ENCODE measurements at places on chromosomes 4 and X.

DNA sequence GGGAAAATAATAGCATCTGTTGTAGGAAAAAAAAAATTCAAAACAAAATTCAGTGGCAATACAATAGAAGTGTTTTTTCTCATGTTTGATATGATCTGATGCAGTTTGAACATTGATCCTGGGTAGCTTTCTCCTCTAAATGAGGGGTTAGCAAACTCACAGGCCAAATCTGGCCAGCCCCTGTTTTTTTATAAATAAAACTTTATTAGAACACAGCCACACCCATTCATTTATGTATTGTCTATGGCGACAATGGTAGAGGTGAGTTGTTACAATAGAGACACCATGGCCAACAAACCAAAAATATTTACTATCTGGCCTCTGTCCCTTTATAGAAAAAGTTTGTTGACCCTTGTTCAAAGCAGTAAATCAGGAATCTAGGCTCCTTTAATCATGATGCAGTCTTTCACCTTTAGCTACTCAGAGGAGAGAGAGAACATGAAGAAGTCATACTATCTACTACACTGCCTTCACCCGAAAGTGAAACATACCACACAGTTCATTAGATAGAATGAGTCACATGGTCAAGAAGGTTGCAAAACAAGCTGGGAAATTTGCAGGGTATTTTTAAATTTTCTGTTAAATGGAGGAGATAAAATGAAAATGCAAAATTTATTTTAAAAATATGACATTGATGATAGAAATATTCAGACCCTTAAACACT is 186.6 kb upstream of the MAOA start:
- no peak for DNase-seq

DNA sequence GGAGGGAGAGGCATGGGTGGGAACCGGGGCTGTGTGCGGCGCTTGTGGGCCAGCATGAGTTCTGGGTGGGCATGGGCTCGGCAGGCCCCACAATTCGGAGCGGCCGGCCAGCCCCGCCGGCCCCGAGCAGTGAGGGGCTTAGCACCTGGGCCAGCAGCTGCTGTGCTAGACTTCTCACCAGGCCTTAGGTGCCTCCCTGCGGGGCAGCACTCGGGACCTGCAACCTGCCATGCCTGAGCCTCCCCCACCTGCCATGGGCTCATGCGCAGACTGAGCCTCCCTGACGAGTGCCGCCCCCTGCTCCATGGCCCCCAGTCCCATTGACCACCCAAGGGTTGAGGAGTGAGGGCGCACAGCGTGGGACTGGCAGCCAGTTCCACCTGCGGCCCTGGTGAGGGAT is 573.9 kb downstream of the TMA16 start:
- DNase-seq: no peak

DNA sequence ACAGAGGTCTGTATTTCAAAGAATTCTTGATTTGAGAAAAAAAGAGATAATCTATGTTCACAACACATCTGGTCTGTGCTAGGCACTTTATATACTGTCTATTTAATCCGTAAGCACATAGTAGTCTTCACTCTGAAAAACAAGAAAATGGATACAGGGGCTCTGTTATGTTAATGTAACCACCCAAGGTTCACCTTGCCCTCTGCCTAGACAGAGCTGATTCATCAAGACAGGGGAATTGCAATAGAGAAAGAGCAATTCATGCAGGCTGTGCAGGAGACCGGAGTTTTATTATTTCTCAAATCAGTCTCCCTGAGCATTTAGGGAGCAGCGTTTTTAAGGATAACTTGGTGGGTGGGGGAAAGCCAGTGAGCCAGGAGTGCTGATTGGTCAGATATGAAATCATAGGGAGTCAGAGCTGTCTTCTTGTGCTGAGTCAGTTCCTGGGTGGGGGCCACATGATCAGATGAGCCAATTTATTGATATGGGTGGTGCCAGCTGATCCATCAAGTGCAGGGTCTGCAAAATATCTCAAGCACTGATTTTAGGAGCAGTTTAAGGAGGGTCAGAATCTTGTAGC is 92.9 kb upstream of the TNIP3 start:
- no peak for DNase-seq

DNA sequence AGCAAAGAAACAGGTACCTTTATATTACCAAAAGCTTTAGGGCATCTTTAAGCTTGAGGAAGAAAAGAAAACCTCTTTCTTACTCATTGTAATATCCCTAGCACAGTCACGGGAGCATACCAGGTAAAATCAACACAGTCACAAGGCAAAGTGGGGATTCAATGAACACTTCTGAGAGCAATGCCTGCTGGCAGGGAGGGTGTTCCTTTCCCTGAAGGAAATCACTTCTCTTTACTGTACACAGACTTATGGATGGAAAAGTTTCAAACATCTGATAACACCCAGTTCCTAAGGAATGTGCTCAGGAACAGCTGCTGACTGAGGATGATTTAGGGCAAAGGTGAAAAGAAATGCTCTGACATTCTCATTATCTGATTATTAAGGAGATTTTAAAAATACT is 94.8 kb downstream of the MAML3 start:
- DNase-seq: no peak

GRCh38 chr4:90226734-90227133 is 99.5 kb downstream of the CCSER1 start:
- no peak for DNase-seq

DNA sequence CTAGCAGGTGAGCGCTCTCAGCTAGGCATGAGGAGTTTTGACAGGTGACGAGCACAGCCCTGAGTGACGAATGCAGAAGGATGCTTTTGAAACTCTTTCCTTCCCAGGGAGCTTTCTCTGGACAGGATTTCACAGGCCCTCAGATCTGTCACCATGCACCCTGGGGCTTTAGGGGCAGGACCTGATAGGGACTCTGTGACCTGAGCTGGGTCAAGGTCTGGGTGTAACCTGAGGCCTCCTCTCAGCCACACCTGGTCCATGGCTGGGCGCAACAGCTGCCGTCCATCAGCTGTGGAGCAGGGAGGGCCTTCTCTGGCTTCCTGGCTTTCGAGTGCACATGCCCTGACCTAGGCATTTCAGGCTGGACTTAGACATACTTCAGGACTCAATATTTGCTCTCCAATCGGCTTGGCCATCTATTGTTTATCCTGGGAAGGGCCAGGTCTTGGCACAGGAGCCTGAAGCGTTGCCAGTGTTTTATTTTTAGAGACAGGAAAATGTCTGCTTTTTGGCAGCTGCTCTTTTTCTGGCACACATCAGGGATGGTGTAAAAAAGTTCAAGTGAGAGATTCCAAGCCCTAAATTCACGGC is 56.4 kb downstream of the C4orf51 start:
- DNase-seq: no peak

GRCh38 chr4:141534985-141535384 is 101.4 kb upstream of the IL15 start:
- DNase-seq: no peak
